ENCODE measurements at places on chromosomes 16 and 17.

DNA sequence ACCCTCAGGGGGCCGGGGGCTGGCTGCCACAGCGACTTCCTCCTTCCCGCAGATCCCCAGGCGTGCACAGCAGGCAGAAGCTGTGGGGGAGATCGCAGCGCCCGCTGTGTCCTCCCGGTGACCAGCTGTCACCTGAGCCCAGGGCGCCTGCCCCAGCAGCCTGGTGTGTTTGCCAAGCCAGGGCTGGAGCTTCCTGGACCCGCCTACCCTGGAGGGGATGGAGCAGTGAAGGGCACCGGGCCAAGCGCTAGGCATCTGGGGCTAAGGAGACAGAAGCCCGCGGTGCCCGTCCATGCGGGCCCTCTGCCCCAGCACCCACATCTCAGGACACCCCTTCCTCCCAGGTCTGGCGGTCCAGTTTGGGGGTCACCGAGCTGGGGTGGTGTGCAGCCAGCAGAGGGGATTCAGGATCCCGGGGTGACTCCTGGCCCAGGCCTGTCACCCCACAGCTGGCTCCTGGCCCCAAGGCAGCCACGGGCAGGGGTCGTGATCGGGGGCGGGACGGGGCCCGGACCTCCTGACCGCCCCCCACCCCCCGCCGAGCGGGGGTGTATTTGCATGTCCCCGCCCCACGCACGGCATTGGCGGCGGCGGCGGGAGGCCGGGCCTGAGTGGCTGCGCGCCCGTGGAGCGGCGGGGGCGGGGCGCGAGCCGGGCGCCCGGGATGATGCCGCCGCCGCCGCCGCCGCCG lies at the start of gene RAB26:
TSS of gene RAB26 (plus strand) at position 645 of the 691 bp plus-strand sequence. CDS start 159 bp downstream, outside the sequence.
- DNase-seq, result peak; percentile 50

DNA sequence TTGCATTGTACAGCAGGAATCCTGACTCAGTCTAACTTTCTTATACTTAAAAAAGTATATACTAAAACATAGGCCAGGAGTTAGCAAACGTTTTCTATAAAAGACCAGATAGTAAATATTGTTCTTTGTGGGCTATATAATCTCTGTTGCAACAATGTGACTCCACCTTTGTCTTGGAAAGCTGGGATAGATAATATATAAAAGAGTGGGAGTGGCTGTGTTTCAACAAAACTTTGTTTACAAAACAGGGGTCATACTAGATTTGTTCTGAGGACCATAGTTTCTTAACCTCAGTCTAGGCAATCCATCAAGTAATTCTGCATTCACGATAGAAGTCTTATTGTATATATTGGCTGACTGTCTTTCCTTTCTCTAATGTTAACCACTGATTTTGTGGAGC lies 9.0 kb upstream of the TBC1D3B start:
- DNase-seq, result no peak

DNA sequence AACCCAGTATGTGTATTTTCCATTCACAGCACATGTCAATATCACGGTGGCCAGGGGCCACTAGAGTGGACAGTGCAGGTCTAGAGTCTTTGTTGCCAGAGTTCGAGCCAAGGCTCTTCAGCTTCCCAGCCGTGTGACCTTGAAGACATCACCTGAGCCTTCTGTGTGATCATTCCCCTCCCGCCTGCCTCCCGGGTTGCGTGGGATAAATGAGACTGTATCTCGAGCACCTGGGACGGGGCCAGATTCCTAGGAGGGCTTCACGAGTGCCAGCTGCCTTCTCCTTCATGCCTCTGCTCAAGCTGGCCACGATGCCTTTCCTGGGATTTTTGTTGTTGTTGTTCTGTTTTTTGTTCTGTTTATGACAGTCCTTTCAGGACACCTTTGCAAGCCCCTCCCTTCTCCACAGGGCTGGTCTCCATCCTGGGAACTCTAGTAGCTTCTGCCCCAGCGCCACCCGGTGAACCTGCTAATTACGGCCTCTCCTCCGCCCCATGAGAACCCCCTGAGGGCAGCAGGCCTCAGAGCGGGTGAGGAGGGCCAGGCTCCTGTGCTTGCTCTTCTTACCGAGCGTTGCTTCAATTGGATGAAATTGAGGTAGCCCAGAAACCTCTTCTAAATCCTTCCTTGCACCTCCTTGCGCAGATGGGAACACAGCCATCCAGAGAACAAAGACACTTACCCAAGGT lies 3.9 kb downstream of the SPNS2 start:
- no peak for DNase-seq

DNA sequence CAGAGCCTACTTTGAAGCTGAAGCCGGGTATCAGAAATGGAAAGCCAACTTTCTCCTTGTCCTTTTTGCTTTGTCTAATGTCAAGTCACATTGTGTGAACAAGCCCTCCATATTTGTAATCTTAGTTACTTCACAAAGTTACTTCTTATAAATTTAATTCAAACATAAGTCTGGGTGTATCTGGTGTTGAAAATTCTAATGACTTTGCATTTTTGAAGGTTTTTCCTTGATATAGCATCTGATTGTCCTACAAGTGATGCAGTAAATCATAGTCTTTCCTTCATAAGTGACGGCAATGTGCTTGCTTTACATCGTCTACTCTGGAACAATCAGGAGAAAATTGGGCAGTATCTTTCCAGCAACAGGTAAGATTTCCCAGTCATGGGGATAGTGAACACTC lies 36.9 kb downstream of the OMG start:
- DNase-seq, result no peak

- no peak for DNase-seq
Observed at GRCh38 chr17:42053731-42054500, 3.5 kb upstream of the C17orf113 start.

GRCh38 chr16:74898659-74899058 lies 86.3 kb downstream of the WDR59 start:
- no peak for DNase-seq

GRCh38 chr16:35146031-35146710 lies 1686.8 kb downstream of the TP53TG3F start:
- no peak for DNase-seq

DNA sequence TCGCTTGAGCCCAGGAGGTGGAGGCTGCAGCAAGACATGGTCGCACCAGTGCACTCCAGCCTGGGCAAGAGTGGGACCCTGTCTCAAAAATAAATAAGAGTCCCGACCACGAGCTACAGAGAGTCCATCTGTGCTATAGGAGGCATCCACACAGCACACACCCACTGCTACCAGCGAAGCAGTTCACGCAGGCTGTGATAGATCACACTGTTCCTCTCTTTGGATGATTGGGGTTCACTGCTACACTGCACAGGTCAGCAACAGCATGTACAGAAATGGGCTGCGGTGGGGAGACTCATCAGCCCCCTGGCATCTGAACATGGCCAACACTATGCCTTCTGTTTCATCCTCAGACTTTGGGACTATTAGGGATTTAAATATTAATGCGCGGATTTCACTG lies 33.8 kb downstream of the PMM2 start:
- no peak for DNase-seq

- no peak for DNase-seq
Observed at GRCh38 chr16:3992297-3993051, 112.0 kb upstream of the CREBBP start.

GRCh38 chr16:27576729-27577128 lies 26.8 kb downstream of the KATNIP start:
- no peak for DNase-seq

- DNase-seq, result no peak
Observed at GRCh38 chr17:75565066-75565465, 22.5 kb upstream of the MYO15B start.

DNA sequence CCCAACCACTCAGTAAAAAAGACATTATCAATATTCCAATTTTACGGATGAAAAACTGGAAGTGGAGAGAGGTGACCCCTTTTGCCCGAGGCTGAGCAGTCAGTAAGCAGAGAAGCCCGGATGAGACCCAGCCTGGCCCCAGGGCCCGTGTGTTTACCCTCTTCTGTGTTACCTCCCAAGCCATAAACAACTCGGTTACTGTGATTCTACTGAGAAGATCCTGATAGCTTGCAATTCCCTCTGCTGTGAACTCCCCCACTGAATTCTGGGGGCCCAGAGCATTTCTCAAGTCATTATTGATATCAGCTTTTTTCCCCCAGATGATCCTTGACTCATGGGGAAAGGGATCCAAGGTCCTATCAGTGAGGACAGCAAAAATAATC lies 482.6 kb upstream of the ERCC4 start:
- DNase-seq, result no peak

- DNase-seq, result peak; percentile 37
Observed at GRCh38 chr16:13307851-13308250, 406.5 kb downstream of the SHISA9 start.

DNA sequence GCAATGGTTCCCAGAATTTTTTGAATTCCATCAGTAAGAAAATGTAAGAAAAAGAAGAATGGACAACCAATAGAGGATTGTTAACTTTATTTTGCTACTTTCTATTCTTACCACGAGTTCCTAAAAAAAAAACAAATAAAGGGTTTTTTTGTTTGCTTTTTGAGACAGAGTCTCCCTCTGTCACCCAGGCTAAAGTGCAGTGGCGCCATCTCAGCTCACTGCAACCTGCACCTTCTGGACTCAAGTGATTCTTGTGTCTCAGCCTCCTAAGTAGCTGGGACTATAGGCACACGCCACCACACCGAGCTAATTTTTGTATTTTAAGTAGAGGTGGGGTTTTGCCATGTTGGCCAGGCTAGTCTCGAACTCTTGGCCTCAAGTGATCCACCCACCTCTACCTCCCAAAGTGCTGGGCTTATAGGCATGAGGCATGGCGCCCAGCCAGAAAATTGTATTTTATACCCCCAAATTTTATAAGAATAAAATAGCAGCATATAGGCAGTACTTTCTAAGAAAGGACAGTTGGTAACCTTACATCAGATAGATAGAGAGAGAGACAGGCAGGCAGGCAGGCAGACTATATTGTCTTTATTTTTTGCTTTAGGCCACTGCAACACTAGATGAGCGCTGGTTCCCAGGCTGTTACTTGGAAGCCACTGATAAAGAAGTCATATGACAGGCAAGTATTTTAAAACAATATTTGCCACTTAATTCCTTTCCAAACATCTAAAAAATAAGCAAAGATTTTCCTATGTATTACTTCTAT lies 127.5 kb downstream of the VPS53 start:
- DNase-seq, result no peak

Measured in fibroblast of skin of back (primary cell).